ENCODE measurements at places on chromosomes 6 and 20.

- DNase-seq: no peak
Measured at GRCh38 chr6:25147223-25147622, 132.0 kb upstream of the CARMIL1 start.

DNA sequence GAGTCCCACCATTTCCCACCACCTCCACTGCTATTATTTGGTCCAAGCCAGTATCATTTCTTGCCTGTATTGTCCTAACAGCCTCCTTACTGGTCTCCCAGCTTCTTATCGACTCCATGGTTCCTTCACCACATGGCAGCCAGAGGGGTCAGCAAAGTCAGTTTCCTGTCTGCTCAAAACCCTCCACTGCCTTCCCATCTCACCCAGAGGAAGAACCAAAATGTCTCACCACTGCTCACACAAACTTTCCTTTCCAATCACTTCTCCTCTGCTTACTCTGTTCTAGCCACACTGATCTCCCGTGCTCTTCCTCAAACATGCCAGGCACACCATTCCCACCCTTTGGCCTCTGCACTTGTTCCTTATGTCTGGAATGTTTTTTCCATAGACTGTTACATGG lies 39.7 kb downstream of the BCL2L1 start:
- DNase-seq: no peak

DNA sequence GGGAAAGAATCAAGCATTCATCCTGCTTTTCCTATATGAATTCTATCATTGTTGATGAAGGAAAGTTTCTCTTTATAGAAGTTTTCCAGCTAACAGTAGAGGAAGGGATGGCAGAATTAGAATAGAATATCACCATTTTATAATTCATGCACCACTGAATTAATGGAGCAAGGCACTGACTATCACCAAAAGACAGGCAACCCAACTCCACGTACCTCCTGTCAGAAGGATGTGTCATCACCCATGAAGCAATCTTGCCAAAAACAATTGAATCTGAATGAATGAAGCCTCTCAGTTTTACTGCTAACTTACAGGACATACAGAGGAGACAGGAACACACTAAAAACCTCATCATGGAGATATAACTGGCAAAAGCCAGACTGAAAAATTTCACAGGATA lies 122.4 kb downstream of the NFATC2 start:
- no peak for DNase-seq

- no peak for DNase-seq
Measured at GRCh38 chr20:54293526-54293925, 85.6 kb downstream of the PFDN4 start.

GRCh38 chr6:82022614-82023129 lies 224.9 kb downstream of the IBTK start:
- no peak for DNase-seq

DNA sequence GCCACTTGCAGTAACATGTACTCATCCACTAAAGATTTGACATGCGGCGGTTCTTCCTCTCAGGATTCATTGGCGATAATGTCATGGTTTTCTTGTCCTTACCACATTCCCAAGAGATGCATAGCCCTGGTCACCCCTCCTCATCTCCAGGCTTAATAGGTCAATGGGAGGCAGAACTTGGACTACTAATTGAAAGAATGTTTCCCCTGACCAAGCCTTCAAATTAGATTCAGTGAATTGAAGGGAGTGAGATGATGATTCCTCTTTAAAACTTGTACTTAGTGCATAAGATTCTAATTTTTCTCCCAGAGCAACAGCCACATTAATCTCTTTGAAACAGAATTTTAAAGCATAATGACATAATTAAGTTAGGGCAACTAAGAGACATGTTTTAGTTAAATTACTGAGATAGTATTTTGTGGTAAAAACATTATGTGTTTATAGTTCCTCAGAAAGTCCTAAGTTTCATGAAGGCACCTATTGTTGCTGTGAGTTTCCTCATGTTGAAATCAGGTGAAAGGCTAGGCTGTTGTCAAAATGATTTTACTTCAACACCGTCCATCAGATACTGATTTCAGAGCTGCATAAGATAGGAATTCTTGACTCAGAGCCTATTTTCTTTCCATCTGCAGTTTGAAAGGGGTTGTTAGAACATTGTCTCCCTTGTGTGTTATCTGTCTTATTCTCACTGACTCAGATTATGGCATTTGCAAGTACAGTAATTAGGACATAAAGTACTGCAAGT lies 48.5 kb downstream of the STK4 start:
- DNase-seq: no peak

- no peak for DNase-seq
Measured at GRCh38 chr6:18632670-18633410, 245.7 kb downstream of the RNF144B start.

DNA sequence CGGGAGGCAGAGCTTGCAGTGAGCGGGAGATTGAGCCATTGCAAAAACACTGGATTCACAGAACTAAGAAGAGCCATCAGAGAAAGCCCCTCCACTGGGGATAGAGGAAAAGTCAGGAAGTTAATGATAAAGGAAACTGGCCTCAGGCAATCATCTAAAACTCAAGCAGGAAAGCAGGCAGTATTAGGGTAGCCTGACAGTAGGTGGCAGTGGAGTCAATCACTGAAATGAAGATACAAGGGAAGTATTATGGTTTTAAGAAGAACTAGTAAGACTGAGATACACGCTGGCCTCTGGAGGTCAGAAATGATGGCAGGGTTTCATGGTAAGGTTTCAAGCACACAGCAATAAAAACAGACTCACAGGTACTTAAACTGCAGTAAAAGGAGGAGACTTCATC lies 578.3 kb downstream of the HACE1 start:
- no peak for DNase-seq

DNA sequence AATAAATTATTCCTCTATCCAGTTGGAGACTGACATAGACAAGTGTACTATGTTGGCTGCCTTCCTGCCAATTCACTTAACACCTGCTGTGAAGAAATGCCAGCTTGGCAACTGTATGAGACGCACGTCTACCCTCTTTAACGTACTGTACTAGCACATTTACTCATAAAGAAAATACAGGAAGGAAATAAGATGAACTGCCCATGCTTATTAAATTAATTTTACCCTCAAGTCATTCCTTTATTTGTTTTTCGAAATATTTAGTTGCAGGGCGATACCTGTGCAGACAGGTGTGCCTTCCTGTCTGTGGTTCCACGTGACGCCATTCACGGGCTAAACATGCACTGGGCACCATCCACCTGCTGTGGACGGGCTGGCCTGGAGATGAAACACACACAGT lies 52.0 kb downstream of the PSMG4 start:
- DNase-seq: no peak

- DNase-seq: no peak
Measured at GRCh38 chr20:62164879-62165761, 17.7 kb upstream of the MTG2 start.

- no peak for DNase-seq
Measured at GRCh38 chr6:159894991-159895390, 4.2 kb downstream of the MAS1 start.

DNA sequence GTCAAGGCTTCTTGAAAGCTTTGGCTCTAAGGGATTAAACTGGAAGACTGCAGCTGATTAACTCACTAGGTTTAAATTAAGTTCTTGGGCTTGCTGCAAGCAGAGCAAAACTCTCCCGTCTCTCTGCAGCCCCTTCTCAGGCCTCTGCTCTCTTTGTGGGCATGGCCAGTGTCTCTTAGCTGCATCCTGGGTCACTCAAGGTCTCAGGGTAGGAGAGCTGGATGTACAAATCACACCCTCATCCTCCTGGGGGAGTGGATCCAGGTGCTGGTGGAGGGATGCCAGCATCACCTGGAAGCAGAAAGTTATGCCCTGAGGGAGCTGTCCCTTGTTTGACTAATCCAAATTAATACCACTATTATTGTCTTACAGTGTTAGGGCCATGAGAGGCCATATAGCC lies 35.8 kb downstream of the GCM1 start:
- DNase-seq: no peak

DNA sequence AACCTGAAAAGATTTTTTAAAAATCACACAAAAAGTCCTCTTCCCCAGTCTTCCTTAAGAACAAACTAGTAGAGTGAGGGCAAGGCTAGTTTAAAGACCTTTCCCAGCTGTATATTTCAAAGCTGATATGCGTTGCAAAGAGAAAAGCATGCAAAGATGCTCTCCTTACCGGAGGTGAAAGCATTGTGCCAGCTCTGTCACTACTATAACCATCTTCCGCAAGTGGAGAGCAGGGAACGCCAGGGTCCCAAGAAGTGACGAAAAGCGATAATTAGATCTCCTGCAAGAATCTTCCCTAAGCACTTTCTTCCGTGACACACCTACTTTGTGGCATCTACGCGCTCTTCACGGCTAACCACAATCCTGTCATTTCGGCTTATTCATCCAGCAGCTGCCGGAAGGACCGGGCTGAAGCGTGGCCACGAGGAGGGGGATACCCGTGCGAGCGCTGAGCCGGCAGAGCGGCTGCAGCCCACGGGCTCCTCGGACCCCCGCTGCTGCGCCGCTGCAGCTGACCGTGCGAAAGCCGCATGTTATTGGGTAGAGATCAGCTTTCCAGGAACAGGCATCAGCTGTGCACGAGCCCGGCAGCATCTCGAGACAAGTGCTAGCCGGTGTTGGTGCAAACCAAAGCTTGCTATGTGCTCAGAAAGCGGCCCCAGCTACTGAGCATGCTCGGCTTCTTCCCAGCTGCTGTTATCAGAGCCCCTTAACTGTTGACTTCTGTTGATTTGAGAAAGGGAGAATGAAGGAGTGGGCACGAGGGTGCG lies 57.2 kb upstream of the ARHGAP18 start:
- DNase-seq: peak; percentile 36

DNA sequence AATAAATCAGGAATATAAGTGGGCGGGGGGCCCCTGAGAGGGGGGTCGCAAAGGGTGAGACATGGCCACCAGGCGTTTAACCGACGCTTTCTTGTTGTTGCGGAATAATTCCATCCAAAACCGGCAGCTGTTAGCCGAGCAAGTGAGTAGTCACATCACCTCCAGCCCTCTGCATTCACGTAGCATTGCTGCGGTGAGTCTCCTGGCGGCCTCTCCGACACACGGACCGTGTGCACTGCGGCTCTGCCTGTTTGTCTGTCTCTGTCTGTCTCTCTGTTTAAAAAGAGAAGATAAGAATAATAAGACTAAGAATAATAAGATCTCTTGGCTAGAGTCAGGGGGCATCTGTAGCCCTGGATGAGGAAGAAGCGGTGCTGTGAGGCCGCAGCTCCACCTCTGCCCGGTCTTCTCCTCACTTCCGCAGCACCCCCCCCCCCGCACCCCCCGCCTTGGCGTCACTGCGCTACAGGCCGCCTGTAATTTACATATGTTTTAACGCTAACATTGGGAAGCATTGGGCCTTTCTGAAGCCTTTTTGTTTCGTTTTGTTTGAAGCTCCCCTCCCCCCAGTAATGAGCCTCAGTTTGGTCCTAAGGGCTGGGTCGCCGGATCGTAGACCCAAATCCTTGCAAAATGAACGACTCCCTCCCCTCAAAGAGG lies 993 bp downstream of the STX16 start:
- DNase-seq: peak; percentile 66

GRCh38 chr6:47922391-47922790 lies 140.6 kb downstream of the OPN5 start:
- no peak for DNase-seq

DNA sequence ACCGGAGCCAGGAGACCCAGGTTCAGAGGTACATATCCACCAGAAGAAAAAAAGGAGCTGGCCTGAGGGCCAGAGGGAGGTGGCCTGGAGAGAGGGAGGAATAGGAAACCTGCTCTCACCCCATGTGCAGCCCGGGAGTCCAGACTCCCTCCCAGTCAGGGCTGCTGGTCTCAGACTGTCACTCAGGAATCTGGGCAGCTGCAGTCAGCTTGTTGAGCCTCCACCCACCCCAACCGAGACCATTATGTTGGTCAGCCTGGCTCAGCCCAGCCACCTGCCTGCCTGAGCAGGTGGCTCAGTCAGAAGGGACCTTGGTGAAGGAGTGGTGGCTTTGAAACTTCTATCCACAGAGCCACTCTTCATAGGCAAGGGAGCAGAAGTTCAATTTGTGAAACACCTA lies 53.3 kb upstream of the EPB41L1 start:
- DNase-seq: no peak

DNA sequence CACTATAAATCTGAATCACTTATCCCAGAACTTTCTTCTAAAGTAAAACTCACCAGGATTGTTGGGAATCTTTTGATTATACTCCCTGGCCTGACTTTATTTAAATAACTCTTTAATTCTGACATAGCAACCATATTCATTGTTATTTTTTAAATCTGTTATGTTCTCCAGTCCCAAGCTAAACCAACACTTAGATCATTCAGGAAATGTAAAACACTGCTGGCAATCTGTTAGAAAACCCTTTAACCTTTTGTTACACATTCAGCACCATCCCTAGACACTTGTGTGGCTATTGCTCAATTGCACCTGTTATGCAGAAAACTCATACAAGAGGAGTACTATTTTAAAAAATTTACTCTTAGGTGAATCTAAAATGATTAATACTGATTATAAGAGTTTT lies 101.8 kb upstream of the NHSL1 start:
- DNase-seq: no peak

DNA sequence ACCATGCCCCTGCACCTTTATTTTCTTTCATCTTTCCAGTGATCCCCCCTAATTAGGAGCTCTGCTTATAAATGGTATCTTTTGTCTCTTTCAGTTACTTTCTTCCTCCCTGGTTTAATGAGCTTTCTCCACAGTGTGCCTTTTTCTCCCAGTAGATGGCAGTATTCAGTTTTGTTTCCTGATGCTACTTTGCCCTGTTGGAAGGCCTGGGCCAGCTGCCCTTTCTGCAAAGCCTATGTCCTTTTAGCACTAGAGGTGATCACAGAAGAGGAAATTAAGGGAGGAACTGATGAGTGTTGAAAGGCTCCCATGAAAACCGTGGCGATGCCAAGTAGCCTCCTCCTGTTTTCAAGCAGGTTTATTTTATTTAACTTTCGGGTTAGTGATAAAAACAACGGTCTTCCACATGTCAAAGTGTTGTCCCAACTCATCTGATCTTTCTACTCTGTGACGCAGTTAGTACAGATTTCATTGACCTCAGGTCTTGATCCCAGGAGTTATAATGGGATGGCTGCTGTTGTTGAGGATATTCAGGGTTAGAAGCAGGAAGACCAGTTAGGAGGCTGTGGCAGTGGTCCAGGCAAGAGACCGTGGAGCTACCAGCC lies 184.2 kb upstream of the BMP2 start:
- DNase-seq: no peak

DNA sequence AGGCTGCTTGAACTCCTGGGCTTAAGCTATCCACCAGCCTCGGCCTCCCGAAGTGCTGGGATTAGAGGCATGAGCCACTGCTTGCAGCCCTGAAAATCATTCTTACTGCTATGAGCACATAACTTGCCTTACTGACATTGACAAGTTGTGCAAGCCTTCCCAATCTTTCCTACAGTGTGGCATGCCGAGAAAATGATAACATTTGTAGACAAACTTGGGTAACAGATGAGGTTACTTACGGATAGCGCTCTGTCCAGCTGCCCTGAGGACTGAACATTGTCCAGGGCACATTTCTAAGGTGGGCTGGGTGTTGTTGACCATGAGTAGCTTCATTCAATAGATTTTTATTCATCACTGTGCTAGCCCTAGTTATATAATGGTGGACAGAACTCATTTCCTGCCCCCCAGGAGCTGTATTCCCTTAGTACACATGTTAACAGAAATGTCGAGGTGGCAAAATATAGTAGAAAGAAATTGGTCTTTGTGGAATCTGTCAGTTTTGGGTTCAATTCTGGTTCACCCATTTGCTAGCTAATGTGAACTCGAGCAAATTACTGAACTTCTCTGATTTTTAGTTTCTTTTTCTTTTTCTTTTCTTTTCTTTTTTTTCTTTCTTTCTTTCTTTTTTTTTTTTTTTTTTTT lies 118.4 kb upstream of the AKIRIN2 start:
- no peak for DNase-seq

- no peak for DNase-seq
Measured at GRCh38 chr6:117557951-117558350, 44.4 kb downstream of the GOPC start.
